ENCODE measurements at places on chromosomes 13 and 19.
A peak's percentile ranks its signal among the peaks of the same experiment; 100 is the strongest.

DNA sequence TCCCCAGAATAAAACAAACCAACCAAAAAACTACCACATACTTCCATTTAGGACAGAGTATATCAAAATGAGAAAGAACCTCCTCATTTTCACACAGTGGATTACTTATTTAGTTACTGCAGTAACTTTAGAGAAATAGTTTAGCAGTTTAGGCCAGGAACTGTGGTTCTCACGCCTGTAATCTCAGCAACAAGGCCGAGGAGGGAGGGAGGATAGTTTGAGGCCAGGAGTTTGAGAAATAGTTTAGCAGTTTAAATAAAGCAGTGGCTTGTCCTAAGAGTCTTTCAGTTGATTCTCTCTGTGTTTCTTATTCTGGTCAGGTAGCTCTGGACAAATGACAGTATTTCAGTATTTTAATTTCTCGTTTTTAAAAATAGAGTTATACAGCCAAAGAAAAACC lies 9.4 kb downstream of the HMGB1 start:
- no peak for DNase-seq

DNA sequence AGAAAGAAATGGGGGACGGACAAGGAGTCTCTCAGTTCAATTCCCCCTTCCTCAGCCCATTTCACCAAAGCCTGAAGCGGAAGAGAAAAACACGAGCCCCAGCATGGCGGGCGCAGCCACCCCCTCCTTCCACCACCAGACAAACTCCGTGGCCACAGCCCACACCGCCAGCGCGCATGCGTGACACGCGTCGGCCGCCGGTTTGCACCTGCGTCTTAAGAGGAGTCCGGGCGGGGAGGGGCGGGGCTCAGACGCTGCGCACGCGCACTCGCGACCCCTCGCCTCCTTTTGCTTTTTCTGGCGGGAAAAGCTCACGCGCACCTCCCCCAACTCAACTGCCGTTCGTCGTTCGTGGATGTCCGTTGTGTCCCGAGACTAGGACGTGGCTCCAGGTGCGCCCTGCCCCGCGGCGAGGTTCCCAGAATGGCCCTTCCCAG lies at the start of gene KASH5:
Gene KASH5, plus strand, starts transcription at position 314 of the 437 bp plus-strand sequence. CDS start 2,635 bp downstream, outside the sequence.
- peak; percentile 86 for DNase-seq

GRCh38 chr19:4197625-4198466 lies 15.4 kb downstream of the ANKRD24 start:
- DNase-seq = no peak

GRCh38 chr19:309206-309565 lies 18.0 kb upstream of the PLPP2 start:
- DNase-seq = no peak

- DNase-seq = no peak
Measured at GRCh38 chr13:104256701-104257100, 1190.5 kb upstream of the SLC10A2 start.

DNA sequence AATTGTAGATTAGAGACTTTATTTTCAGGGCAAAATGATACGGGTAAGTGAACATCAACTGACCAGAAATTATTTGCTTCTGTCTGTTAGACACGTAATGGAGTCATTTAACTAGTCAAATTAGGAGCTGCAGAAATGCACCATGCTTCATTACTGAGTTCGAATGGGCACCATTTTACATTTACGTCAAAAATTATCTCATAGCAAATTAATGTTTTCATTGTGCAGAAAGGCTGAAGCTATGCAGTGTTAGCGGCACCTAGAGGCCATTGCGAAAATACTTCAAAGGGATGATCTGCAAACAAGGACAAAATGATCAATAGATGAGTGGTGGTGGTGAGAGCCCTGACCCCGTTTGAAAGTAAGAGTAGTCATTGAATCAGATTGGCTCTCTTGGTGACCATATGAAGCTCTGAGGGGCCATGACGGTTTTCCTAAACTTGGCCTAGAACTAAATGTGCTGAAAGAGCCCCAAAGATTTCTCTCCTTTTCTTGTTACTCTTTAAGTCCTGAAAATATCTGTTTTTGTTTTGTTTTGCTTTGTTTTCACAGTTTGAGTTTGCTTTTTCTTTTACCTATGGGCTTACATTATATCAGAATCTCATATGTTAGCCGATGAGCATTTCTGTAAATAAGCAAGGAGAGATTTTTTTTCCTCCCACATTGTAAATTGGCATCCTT lies 277.9 kb downstream of the ZNF536 start:
- DNase-seq = no peak

DNA sequence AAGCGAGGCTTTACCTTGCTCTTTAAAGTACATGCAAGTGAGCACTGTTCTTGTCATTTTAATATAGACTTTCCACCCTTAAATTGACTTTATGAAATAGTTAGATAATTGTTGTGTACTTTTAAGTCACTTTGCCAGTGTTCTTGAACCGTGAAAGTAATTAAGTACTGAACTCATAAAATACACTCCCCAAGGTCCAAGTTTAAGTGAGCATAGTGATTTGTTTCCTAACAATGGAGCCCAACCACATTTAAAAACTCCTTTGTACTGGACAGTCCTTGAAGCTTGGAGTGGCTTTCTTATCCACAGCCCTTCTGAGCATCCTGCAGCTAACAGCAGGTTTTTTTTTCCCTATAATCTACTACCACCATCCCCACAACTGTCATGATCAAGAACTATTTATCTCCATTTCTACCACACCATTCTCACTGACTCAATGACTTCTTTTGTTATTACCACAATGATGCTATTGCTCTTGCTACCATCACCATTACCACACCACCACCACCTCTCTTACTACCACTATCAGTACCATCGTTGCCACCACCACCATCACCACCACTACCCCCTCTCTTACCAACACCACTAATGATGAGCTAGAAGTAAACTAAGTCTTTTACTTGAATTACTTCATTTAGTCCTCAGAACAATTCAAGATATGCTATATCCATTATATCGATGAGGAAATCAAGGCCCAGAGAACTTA lies 452.6 kb downstream of the DIAPH3 start:
- no peak for DNase-seq

DNA sequence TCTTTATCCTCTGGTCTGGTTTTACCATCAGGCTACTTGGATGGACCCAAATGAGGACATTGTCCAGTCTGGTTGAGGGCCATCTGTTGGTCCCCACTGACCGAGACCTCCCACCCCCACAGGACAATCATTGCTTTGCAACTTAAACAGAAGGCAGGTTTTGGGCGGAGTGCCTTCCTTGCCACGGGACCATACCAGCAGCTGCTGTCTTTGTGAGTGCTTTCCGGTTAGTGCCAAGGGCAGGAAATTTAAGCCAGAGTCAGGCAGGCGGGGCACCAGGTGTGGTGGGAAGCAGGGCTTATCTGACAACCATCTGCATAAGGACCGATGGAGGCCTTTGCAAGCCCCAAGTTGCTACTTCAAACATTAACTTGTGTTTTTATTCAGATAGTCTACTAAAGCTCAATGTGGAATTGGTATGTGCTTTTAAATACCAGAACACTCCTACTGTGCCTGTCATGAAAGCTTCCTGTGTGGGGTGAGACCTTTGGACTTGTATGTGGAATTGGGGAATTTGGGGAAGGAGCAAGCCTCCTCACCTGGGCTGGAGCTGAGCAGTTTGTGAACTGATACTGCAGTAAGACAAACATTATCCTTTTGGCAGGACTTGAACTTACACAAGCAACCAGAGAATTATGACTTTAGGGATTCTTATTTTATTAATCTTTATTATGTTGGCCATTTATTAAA lies 39.3 kb upstream of the UBE2L5 start:
- no peak for DNase-seq

DNA sequence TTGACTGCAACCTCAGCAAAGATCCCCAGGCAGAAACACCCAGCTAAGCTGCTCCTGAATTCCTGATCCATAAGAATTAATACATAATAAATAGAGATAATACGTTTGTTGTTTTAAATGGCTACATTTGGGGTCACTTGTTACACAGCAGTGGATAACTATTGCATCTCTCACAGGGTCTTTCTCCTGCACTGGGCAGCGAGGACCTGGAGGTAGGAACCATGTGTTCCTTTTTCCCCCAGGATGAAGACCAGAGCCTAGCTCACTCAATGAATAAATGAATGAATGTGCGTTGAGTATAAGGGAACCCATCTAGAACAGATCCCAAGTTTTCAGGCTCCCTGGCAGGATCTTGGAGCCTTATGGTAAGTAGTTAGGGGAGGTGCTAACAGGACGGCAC lies 30.7 kb downstream of the F2RL3 start:
- DNase-seq = no peak

- no peak for DNase-seq
Measured at GRCh38 chr19:39167461-39168257, 29.1 kb upstream of the NCCRP1 start.

GRCh38 chr19:40217934-40218890 lies at the start of gene TTC9B:
TSS of gene TTC9B (minus strand) at chr19:40218384. CDS start at chr19:40218381, 3 bp downstream.
- DNase-seq = no peak

DNA sequence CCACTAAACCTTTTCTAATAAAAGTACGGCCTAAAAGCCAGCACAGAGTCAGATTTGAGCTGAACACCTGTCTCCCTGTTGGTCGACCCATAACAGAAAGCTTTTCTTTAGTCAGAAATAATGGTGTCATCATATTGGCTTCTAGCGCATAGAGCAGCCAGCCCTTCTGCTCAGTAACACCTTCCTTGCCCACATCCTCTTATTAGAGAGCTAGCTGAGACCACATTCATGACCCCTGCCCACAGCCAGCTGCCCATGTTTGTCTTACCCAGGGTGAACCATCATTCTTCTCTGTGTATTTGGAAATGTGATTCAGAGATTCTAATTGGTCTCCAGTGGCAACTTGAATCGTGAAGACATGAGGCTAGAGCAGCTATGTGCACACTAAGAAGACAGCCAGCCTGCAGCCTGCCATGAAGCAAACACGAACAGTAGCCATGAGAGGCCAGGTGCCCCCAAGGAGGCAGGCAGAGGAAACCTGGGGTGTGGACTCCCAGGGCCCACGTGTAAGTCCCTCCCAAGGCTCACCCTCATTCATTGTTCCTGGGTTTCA lies 82.3 kb upstream of the PDCD5 start:
- no peak for DNase-seq

- no peak for DNase-seq
Measured at GRCh38 chr13:37288057-37288720, 182.7 kb upstream of the CSNK1A1L start.

DNA sequence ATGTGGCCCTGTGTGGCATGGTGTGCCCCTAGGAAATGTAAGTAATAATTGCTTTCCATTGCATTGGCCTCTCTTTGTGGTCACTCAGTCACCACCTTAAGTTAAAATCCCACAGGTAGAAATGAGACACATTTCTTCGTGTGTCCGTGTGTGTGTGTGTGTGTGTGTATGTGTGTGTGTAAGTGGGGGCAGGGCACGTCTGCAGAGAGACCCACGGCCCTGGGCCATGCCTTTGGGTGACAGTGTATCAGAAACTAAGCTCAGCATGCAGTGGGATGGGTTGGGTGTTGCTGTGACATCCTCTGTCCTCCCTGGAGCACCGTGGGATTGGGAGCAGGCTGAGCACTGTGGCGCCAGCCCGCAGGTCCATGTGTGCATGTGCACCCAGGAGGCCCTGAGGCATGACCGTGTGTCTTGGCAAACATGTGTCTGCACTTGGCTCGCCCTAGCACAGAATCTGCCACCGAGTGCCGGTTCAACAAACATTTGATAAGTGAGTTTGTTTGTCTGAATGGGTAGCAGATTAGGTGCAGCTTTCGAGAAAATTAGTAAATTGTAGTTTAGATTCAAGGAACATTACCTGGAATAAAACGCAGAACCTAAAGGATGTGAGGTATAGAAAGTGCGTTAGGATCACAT lies 91.8 kb downstream of the WTIP start:
- no peak for DNase-seq

GRCh38 chr13:23558675-23559536 lies 11.3 kb upstream of the TNFRSF19 start:
- DNase-seq = no peak

DNA sequence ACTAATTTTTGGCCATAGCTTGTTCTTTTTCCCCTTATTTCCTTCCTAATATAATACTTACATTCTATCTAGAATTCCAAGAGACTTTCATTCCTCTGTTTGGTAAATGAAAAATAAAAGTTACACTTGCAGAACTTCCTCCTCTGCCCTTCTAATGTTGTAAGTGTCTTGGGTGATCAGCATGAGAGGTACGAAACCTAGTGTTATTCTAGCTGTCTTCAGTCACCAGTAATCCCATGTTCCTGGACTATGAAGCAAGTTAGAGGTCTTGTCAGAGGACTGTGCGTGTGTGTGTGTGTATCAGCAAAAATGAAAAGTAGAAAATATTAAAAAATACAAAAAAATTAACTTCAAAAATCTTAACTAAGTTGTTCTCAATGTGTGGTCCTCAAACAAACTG lies 307.0 kb downstream of the SPRY2 start:
- DNase-seq = no peak

- no peak for DNase-seq
Measured at GRCh38 chr13:106558527-106558926, 9.4 kb downstream of the ARGLU1 start.

GRCh38 chr13:19681517-19681916 lies 48.1 kb downstream of the MPHOSPH8 start:
- no peak for DNase-seq

GRCh38 chr19:52626915-52627314 lies 11.2 kb downstream of the ZNF83 start:
- DNase-seq = no peak

- DNase-seq = no peak
Measured at GRCh38 chr19:16807549-16808284, 21.5 kb upstream of the SIN3B start.

DNA sequence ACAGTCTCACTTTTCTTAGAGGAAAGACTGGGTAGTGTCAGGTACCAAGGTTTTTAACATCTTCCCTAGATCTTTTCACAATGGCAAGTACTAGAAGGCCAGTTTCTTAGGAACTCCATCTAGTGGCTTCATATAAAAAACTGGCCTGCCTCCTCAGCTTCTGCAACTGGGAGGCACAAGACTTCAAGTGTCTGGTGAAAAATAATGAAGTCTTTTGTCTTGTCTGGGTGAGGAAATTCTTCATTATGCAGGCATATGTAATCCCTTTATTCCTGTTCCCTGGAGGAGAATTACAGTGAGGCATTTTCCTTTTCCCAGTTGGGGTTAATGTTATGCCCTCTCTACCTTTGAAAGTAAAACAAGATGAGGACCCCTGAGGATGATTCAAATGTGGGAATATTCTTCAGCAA lies 300.5 kb downstream of the NALCN start:
- DNase-seq = no peak

DNA sequence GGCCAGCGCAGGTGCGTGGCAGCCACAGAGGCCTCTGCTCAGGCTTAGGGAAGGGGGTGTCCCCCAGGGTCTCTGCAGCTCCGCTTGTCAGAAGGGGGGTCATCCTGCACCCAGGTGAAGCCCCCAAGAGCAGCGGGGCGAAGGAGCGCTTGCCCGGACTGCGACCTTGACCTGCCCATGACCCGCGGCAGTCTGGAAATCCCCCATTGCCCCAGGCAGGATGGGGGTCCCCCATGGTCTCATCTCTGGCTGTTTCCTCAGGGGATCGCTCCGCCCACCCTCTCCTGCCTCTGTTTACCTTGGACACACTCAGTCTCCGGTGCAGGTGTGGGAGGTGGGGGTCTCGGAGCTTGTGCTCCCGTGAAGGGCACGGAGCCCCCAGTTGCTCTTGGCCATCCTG lies 82.7 kb downstream of the KDM4B start:
- DNase-seq = no peak

- DNase-seq = no peak
Measured at GRCh38 chr13:112145551-112146360, 78.8 kb downstream of the SOX1 start.

- DNase-seq = no peak
Measured at GRCh38 chr19:29372921-29373797, 152.6 kb upstream of the VSTM2B start.
